ENCODE measurements at places on chromosomes 5 and 9.

GRCh38 chr5:97943036-97943435, 760.0 kb upstream of the RIOK2 start:
- DNase-seq: no peak

DNA sequence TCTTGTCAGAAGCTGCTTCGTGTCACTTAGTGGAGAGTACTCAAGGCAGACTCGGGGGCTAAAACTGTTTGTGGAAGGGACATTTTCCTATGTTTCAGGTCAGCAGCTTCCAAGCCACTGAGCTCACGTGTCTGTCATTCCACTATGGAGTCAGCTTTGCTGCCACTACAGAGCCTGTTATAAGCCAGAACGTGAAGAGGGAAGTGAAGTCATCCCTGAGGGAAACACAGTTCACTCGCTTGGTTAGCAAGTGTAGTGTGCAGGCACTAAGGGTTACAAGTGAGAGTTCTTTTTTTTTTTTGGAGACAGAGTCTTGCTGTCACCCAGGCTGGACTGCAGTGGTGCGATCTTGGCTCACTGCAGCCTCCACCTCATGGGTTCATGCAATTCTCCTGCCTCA, 24.5 kb upstream of the LTC4S start:
- no peak for DNase-seq

GRCh38 chr5:56306433-56307150, 73.5 kb upstream of the ANKRD55 start:
- no peak for DNase-seq

DNA sequence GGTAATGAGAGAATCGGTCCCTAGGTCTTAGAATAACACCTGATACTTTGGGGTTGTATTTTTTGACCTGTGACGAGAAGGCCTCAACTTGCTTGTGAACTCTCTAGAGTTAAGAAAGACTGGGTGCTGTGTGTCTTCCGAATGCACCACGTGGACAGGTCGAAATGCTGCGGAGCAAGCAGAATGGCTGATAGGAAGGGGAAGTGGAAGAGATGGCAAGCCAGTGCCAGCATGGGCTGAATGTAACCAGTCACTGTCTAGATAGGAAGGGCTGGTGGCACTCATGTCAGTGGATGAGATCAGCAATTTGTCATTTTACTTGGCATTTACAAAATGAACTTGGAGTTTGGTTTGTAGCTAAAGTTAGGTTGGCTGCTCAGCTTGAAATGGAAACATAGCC, 5.6 kb downstream of the OTULINL start:
- DNase-seq: no peak

DNA sequence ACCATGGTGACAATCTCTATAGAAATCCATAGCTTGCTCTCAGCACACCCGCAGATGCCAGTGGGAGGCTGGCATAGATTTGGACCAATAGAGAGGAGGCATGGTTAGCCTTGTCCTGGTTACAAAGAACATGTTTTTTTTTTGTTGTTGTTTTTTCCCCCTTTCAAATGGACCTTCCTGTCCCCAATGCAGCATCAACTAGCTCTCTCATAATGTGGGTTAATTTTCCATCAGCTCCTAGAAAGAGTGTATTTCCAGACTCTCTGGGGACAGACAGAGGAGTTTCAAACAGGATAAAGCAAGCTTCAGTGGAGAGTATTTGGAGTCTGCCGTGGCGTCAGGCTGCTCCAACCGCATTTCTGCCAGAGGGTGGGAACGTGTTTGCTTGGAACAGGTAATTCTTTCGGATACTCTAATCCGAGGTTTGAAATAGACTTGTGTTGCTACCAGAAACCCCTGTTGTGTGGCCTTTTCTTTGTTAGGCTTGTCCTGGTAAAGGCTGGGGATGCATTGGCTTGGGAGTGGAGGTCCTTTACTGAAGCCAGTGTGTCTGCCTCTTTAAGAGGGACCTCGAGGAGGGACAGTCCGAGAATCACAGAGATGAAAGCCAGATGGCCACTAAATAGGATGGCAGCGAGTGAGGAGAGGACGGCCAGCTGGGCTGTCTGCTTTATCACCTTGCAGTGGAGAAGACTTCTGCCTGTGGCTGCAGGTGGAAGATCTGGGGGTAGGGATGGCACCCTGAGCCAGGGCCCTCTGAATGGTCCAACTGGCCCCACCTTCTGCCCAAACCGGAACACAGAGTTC, 130.5 kb upstream of the CPEB4 start:
- no peak for DNase-seq

GRCh38 chr5:5886812-5887486, 464.5 kb downstream of the ICE1 start:
- DNase-seq: peak; percentile 1

DNA sequence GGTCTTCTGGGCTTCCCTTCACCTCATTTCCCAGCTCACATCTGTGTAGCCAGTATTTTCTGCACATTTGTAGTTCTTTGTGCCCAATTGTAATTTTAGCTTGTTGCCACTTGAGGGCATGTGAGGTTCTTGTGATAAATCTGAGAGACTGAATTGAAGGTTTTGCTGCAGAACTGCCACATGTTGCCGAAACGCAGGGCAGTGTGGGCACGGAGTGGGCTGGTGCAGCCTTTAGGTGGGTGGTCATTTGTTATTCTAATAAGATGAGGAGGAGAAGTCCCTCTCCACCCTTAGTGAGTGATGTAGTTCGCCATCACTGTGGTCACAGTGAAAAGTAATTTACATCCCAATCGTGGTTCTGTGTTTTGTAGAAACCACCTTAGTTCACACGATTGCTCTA, 21.2 kb downstream of the OTULIN start:
- DNase-seq: no peak

- no peak for DNase-seq
These were observed 178.2 kb upstream of the IRX1 start for GRCh38 chr5:3417376-3417943.

GRCh38 chr5:16690243-16690852, 73.6 kb upstream of the RETREG1 start:
- DNase-seq: no peak

- DNase-seq: no peak
These were observed 257.9 kb downstream of the ASTN2 start for GRCh38 chr9:117156771-117157535.

- no peak for DNase-seq
These were observed 342.1 kb downstream of the PRR16 start for GRCh38 chr5:120806202-120806601.

DNA sequence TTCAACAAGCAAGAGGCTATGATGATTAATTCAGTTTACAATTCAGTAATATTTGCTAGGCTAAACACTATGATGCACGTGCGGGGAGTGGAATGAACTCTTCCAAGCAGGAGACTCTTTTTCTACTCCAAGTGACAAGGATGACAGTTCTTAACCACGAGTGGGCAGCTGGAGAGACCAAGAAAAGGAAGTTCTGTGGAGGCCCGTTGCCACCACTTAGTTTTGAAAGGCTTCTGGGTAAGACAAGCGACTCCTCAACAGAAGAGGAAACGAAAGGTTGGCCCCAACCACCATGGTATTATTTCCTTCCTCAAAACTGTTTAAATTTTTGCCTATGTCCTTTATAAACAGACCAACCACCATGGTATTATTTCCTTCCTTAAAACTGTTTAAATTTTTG, 2.8 kb downstream of the DCAF12 start:
- no peak for DNase-seq

DNA sequence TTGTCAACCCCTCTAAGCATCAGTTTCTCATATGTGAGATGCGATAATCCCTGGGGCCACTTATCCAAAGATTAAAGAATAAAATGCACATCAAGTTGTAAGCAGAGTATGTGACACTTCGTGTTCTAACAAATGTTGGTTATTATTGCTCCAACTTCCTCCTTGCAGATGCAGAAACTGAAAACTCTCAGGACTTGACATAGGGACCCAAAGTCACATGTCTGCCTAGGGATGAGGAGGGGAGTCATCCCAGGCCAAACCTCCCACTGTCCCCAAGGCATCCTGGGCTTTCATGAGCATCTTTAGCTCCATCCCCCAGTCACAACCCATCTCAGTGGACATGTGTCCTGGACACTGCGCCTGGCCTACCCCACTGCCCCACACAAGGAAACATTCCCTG, 27.5 kb upstream of the SYK start:
- DNase-seq: no peak

DNA sequence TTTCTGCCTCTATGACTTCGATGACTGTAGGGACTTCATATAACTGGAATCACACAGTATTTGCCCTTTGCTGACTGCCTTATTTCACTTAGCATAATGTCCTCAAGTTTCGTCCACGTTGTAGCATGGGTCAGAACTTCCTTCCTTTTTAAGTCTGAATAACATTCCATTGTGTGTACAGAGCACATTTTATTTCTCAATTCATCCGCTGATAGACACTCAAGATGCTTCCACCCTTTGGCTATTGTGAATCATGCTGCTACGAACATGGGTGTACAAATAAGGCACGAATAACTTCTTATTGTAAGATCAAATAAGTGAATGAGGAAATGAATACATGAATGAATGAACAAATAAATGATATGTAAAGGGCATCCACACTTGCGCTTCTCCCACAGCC, 13.0 kb downstream of the BARX1 start:
- no peak for DNase-seq

DNA sequence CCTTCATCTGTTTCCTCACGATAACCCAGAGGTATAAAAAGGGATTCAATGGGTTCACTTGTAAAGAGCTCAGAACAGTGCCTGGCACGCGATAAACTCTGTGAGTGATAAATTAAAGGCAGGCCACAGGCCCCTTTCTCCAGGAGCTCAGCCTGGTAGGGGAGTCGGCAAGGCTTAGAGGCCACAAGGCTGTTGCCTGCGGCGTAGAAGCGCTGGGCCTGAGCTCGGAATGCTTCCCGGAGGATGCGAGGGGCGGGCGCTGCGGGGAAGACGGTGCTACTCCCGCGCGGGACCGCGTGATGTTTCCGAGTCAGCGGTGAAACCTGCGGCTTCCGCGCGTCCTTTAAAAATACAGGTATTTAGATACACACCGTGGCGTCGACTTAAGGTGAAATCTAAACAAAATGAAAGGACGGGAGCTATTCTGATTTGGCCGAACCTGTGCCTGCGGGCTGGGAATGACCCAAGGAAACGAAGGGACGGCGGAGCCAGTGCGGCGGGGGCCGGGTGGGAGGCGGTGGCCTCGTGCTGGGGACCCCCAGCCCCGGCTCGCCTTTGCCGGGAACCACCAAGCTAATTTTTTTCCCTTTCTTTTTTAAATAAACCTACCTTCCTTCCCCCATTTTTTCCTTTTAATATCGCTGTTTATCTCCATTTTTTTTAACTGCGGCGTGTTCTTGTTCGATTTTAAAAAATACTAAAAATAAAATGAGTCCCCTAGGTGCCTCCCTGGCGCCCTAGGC, 6.2 kb downstream of the NKX2-5 start:
- no peak for DNase-seq

DNA sequence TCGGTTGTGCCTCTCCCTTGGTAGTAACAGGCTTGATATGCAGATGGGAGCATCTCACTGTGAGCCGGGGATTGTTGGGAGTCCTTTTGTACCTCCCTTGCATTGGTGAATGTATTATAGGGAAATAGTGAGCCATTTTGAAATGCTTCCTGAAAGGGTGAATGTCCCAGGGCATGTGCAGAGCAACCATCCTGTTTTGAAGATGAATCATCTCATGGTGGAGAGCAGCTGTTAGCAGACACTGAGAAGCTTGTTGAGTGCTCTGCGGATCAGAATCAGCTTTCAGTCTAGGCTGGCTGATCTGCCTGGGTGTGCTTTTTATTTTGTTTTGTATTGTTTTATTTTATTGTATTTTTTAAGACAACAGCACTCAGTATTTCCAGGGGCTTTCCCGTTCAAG, 29.7 kb downstream of the SLC36A1 start:
- no peak for DNase-seq

DNA sequence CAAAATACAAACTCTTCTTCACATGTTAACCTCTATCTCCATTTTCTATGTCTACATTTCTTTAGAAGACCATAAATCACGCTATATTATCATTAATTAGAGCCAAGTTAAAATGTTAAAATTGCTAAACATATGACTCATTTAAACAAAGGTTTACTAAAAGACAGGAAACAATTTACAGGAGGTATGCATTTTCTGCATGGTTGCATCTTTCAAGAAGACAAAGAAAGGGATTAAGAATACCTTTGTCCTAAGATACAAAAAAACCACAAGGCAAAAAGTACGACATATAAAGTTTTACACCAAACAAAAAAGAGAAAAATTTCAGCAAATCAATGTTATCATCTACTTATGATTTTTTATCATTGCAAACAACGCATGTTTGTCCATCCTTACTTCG, 324.4 kb downstream of the PDE4D start:
- no peak for DNase-seq

- no peak for DNase-seq
These were observed 64.0 kb downstream of the ZNF618 start for GRCh38 chr9:113940077-113940476.

DNA sequence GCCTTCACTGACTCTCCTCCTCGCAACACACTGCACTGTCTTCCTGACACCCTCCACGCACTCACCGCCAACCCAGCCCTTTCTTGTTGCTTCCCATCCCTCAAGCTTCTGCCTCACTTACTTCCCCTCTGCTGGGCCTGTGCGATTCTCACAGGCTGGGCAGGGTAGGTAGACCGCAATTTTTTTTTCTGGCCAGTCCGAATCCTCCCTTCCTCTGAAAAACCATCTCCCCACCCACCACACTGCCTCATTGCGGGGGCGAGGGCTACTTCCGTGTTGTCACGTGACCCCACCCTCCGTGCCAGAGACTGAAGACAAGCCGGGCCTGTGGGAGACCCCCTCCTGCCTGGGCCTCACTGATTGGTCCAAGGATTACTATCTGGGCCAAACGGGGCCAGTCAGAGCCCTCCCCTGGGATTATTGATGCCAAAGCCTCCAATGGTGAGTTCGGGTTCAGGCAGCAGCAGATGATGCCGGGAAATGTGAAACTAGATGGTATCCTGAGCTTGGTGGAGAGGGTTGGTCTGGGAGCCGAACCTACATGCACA, 73.1 kb downstream of the STK10 start:
- peak; percentile 56 for DNase-seq

DNA sequence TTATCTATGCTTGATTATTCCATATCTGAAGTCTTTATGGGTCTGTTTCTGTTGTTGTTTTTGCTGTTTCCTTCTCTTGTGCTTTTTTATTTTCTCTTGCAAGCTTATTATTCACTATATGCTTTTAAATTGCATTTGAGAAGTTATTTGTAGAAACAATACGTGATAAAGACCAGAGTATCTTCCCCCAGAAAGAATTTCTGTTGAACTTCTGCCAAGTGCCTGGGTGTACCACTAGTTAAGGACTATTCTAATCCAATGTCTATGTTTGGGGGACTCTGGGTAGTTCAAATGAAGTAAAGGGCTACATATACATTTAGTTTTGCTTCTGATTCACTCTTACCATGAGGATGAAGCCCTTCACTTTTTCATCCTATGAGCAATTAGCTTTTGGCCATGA, 54.3 kb downstream of the SLF1 start:
- DNase-seq: no peak

Measured in stimulated activated CD4-positive, alpha-beta T cell treated with anti-CD3 and anti-CD28 coated beads, TNF-alpha, amount 100 ng/mL, for 4 hours (primary cell).